ENCODE measurements at places on chromosomes 11 and 22.

GRCh38 chr22:49141761-49142160, 685.9 kb downstream of the BRD1 start:
- no peak for DNase-seq

- DNase-seq: no peak
Measured at GRCh38 chr11:57680552-57680874, 12.6 kb downstream of the ZDHHC5 start.

DNA sequence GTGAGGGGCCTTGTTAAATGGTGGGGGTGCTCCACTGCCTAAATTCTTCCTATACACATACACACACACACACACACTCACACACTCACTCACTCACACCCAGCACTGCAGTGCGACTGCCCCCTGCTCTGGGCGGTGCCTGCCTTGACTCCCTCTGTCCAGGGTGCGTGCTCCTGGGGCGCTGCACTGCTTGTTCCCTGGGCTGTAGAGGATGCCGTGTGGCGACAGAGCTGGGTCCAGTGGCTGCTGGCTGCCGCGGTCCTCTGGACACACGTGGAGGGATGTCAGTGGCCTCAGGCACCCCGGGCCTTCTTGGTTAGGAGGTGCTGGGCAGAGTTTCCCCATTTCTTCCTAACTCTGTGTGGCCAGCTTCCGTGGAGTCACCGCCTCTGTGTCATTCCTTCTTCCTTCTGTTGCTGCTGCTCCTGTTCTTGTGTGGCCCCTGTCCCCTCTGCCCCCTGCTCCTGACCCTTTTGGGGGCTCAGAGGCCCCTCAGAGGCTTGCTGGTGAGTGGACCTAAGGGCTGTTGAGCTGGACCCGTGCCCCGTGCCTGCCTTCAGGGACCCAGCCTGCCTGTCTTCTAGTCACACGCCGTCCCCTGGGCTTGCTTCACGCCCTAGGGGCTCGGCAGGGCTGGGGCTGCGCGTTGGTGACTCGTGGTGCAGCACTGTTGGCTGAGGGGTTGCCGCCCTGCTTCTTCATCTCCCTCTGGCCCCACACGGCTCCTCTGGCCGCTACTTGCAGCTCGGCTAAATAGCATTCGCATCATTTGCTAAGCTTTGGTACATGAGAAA, 147.0 kb downstream of the TBC1D22A start:
- no peak for DNase-seq

DNA sequence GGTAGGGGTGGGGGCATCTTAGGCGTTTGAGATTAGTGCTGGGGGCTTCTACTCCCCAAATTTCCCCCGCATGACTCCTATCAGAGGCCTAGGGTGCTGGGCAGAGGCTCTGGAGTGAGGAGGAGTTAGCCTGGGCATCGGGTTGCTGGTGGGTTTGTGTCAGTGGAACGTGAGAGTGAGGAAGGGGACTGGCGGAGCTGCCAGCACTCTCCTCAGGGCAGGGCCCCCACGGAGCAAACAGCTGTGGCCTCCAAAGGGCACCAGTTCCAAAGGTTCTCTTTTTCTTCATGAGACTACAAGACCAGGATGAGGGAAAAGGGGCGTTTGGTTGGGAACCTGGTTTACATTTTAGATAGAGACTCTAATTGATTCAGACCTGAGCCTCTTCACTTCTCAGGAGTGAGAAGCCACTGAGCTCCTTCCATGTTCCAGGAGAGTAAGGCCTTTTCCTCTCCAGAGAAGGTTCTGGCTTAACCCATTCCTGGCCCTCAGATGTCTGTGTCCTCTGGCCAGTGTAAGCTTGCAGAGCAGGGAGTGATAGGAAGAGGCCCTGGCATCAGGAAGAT, 35.6 kb upstream of the CDON start:
- DNase-seq: no peak

- DNase-seq: no peak
Measured at GRCh38 chr22:11613898-11614755, 3913.9 kb upstream of the OR11H1 start.

DNA sequence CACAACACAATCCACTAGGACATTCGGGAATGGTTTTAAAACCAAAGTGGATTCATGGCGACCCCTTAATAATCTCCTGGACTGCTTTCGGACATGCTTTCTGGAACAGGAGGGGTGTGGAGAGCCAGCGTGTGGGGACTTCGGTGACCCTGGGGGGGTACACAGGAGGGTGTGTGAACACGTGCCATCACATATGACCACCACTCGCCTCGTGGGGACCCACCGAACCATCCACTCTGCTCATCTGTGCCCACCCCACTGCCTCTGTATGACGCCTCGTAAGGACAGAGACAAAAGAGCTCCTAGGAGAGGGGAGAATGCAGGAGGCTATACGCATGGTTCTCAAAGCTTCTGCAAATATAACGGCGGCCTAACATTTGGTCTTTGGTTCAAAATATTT, 8.9 kb downstream of the LTO1 start:
- DNase-seq: no peak

- no peak for DNase-seq
Measured at GRCh38 chr11:65436412-65437032, 13.9 kb downstream of the NEAT1 start.

DNA sequence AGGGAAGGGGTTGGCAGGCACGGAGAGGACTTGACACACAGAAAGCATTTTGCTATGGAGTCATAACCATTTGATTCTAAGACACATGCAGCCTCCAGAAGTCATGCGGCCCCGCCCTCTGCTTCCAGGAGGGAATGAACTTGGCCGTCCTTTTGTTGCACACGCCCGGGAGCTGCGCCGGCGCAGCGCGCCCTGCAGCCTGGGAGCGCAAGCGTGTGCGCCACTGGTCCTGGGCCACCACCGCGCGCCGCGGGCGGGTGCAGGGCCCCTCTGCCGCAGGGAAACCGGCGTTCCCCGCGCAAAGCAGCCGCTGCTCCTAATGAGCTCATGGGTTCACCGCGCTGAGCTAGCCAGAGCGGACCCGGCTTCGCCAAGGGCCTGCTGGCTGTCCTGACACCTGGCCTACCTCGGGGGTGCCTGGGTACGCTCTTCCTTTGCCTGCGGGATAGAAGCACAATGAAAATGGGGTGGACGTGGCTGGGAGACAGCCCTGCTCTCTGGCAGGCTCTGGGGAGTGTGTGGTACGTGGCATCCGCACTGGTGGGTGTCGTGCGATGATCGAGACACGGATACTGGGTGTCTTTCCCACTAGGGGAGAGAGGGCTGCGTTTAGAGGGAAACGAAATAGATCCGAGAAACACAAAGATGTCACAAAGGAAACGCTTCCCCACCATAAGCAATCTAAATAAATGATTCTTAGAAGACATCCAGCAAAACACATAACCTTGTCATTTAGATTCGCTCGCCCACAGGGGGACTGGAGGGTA, 669 bp downstream of the MICAL3 start:
- DNase-seq: peak; percentile 22

GRCh38 chr11:67387069-67387468, 4.7 kb upstream of the RAD9A start:
- DNase-seq: no peak

DNA sequence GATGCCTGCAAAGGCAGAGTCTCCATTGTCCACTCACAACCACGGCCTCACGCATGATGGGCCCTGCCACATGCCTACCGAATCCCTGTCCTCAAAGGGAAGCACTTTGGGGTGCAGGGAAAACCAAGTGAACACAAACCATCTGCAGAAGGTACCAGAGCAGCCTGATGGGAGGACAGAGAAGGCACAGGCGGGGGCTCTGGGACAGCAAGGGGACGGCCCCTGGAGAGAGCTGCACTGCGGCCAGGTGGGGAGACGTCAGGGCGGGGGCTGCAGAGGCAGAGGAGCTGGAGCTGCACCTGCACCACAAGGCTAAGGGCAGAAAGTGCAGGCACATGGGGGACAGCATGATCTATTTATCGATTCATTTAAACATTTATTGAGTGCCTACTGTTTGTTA, 1056.0 kb downstream of the TBC1D22A start:
- DNase-seq: no peak

DNA sequence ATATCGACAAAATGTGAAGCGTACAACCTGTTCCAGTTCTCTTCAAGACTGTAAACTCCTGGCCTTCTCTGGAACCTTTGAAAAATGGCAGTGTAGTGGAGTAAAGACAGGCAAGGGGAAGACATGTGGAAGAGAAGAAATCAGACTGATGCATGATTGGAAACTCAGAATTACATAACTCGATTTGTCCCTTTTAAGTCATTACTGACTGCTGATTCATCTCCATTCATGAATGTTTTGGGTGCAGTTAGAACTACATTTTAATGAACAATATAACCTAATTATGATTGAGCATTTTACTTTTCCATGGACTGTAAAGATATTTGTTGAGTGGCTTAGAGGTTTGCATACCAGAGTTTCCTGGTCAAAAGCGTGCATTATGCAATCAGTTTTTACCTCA, 32.9 kb downstream of the FAT3 start:
- DNase-seq: no peak

DNA sequence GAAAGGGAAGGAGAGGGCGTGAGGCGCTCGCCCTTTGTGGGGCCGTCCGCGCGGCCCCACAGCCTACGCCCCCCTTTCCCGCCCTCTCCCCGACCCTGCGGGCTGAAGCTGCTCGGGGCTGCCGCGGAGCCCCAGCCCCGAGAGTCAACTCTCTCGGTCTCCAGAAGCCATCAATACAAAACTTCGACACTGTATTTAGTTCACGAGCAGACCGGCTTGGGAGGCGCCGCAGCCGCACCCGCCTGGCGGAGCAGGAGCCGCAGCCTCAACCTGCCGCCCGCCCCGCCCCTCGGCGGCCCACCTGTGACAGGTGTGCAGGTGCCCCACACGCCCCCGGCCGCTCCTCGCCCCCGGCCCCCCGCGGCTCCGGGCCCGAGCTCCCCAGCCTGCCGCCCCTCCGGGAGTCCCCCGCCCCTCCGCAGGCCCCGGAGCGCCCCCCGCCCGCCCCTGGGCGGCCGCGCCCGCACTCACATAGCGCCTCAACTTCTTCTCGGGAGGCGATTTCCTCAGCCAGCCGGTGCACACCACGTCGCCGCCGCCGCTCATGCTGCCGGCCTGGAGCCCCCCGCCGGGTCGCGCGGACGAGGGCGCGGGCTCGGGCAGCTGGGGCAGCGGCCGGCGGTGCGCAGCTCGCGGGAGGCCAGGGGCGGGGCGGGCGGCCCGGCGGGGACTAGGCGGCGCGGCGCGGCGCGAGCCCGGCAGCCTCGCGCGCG, at the start of gene GAB2:
Gene GAB2, minus strand, starts transcription at position 646 of the 713 bp plus-strand sequence. Its CDS starts 100 bp downstream, at position 546.
- no peak for DNase-seq

GRCh38 chr11:73325036-73325981, 17.2 kb downstream of the ARHGEF17 start:
- no peak for DNase-seq

GRCh38 chr22:30705710-30706651, 11.3 kb downstream of the OSBP2 start:
- peak; percentile 45 for DNase-seq

DNA sequence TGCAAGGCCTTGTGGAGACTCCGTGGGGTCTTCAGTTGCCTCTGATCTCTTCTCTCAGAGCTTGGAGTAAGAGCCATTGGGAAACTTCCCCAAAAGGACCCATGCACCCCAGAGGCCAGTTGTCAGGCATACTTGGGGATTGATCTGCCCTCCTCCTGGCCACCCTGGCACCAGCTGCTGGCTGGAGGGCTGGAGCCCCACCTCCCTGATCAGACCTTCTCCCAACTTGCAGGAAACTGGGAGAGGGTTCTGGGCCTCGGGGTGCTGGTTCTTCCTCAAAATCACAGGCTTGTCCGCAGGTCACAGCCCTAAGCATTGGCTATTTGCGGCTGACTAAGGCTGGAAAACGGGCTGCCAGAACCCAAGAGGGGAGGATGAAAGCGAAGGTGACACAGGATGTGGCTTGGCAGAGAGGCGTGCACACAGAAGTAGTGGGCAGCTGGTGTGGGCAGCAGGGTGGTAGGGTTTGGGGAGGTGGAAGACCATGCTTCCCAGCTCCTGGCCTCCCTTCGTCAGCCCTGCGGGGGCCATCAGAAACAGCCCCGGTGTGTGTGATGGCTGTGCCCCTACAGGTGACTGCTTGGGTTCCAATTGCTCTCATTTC, 1.3 kb upstream of the DGKZ start:
- peak; percentile 65 for DNase-seq

- no peak for DNase-seq
Measured at GRCh38 chr11:96156379-96156722, 186.6 kb downstream of the MAML2 start.

GRCh38 chr22:45318558-45319323, 9.0 kb downstream of the FAM118A start:
- peak; percentile 58 for DNase-seq

GRCh38 chr22:20011123-20011992, 5.3 kb downstream of the ARVCF start:
- no peak for DNase-seq

GRCh38 chr11:28877340-28877739, 769.2 kb downstream of the METTL15 start:
- DNase-seq: no peak

DNA sequence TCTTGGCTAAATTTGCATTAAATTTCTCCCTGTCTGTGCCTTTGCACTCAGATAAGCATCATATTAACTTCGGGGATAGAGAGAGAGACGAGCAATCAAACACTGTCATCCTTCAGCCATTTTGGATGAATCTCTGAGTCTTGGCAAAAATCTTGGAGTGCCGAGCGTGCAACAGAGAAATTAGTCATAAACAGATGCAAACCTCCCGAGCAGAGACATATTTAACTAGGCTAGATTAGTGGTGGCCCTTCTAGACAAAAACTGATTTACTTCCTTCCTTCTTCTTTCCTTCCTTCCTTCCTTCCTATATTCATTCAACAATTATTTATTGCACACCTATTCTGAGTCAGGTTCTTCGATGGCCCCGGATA, 114.4 kb upstream of the BLID start:
- no peak for DNase-seq

- no peak for DNase-seq
Measured at GRCh38 chr11:84645988-84646694, 981.0 kb downstream of the DLG2 start.

GRCh38 chr11:112771851-112772250, 189.4 kb upstream of the NCAM1 start:
- DNase-seq: no peak

GRCh38 chr11:61498767-61499341, 9.7 kb upstream of the LRRC10B start:
- no peak for DNase-seq

- DNase-seq: no peak
Measured at GRCh38 chr11:76215941-76216340, 9.6 kb upstream of the WNT11 start.

DNA sequence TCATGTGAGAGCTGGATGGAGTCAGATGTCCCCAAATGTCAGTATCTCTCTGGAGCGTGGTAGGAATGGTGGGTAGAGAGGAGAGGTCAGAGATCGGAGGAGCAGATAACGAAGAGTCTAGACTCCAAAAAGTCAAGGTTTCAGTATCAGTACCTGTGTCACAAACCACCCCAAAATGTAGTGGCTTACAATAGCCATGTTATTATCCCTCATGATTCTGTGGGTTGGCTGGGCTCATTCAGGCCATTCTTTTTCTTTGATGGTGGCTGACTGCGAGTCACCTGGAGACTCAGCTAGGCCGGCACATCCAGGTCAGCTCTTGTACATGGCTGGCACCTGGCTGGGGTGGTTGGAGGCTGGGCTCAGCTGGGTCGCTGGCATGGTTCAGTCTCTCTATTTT, 7.3 kb upstream of the SSTR3 start:
- DNase-seq: no peak

GRCh38 chr22:49918911-49919881, 762 bp downstream of the CRELD2 start:
- DNase-seq: no peak

- DNase-seq: no peak
Measured at GRCh38 chr11:110513259-110513801, 83.6 kb downstream of the FDX1 start.
